NB4 (cell line): ENCODE measurements at places on chromosomes 2 and 18.
A peak's percentile ranks its signal among the peaks of the same experiment; 100 is the strongest.

GRCh38 chr2:166127217-166128155 is at the start of gene SCN1A:
Gene SCN1A (minus strand): TSS chr2:166128020. CDS start chr2:166073621, 54,399 bp downstream.
- peak; percentile 48 for DNase-seq

- peak; percentile 5 for DNase-seq
Measured at GRCh38 chr2:158221063-158222020, 119.7 kb downstream of the UPP2 start.

DNA sequence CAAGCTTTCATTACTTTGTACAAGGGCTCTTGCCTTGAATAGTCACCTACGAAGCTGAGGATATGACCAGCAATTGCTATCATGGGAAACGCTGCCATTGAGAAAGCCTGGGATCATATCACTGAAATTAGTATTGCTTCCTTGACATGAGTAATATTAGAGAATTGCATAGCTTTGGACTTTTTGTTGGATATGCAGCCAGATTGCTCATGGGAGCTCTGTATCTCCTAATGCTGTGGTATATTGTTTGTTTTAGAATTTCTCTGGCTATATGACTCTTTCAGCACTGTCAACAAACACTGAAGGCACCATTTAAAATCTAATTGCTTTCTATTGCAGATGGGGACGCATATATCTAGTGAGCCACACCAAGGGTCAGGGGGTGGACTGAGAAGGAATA is 80.0 kb upstream of the WDSUB1 start:
- no peak for DNase-seq

GRCh38 chr2:96987301-96987909 is 1.0 kb upstream of the FAM178B start:
- DNase-seq, result no peak

GRCh38 chr18:49228187-49228586 is 232.3 kb downstream of the DYM start:
- DNase-seq, result peak; percentile 14

DNA sequence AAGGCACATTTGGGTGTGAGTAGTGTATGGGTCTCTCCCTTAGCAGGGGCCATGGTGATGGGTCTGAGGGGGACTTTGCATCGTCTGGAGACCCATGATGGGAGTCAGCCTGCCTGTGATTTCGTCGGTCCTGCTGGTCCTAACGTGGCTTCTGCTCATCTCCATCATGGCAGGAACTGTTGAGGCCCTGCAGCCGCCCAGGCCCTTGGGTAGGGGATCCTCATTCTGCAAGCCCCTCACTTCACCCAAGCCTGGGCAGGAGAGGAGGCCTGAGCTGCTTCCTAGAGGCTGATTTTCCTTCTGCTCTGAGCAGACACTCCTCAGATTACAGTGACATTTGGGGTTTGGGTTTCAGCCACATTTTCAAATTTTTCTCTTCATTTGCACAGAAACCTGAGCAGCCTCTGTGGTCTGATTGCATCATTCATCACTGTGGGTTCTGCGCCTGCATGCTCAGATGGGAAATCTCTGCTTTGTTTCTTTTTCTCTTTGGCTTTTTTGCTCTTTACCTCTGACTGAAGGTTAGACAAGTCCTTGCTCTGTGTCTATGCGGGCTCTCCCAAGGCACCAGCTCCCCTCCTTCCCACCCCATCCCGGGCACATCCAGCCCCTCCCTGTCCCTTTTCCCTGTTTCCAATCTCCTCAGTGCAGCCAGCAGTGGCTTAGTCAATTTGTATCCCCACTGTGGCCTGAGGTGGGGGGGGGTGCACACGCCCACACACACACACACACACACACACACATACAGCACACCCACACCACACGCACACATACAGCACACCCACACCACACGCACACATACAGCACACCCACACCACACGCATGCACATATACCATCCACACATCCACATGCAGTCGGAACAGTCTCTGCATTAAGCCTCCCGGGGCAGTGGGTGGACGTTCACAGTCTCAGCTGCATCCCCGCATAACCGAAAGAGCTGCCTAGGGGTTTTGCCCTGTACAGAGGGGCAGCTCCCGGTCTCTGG is 305.4 kb upstream of the HS6ST1 start:
- peak; percentile 76 for DNase-seq

DNA sequence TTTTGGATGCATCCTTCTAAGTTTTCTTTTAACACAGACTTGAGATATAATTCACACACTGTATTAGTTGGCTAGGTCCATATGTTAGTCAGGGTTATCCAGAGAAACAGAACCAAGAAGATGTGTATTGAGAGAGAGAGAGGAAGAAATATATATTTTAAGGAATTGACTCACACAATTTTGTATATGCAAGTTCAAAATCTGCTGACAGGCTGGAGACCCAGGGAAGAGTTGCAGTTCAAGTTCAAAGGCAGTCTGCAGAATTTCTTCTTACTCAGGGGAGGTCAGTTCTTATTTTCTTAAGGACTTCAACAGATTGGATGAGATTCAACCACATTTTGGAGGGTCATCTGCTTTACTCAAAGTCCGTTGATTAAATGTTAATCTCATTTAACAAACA is 23.0 kb upstream of the MRO start:
- DNase-seq, result no peak

GRCh38 chr2:53051157-53051556 is 716.4 kb upstream of the CHAC2 start:
- no peak for DNase-seq

DNA sequence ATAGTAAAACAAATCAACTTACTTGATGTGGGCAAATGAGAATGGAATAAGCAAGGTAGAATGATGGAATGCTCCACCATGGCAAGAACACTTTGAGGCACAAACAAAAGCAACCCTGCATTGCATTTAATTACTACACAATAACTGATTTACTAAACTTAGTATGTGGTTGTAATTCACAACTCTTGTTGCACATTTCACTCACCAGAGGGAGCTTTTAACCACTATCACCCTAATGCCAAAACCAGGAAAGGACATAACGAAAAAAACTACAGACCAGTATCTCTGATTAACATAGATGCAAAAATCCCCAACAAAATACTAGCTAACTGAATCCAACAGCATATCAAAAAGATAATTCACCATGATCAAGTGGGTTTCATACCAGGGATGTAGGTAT is 659.8 kb downstream of the CPS1 start:
- DNase-seq, result no peak

DNA sequence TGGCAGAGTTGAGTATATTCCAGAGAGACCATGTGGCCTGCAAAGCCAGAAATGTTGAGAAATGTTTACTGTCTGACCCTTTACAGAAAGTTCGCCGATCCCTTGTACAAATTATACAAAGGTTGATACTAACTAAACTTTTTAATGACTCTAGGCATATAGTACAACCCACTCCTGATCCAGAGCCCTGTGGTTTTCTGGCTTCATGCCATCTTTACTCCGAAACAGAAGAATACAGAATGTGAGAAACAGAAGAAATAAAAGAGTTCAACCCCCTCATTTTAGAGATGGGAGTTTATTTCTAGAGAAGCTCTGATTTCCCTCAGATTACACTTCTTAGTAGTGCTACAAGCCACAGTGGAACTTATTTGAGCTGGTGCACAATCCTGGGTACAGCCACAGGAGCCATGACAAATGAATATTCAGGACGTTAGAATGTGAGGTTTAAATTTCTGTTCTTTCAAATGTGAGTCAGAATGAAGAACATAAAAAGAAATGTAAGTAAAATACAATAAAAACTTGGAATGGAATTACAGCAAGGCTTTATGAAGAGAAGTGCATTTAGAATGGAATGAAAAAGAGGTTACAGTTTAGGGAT is 38.0 kb upstream of the SMCHD1 start:
- DNase-seq, result no peak
